ENCODE measurements at places on chromosomes 3 and 15.

DNA sequence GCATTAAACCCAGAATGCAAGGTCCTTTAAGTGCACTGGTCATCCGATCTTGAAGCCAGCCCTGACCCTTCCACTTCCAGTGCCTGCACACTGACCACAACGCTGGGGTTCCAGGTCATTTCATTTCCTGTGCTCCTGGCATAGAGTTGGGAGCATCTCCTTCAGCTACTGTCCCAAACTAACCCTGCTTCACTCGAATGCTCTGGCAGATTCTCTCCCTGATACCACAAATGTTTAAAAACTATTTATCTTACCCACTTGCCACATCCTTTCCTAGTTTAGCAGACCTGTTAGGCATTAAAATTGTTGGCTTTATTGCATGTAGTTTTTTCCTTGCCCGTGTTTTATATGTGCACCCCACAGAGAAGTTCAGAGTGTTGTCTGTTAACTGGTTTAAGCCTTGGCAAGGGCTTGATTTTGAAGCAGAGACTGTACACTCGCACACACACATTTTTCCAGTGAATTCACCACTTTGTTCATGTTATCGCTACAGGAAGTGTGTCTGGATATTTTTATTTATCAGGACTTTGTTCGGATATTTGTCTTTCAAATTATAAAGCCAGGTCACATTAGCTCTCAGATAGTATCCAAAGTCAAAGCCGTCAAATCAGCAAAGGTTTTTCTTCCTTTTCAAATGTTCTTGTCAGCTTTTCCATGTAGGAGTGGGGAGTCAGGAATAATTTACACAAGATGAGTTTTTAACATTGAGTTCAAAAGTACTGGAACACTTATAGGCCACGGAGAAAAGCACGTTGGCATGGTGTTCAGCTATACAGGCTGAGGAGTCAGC lies 77.3 kb downstream of the ABI3BP start:
- no peak for DNase-seq

DNA sequence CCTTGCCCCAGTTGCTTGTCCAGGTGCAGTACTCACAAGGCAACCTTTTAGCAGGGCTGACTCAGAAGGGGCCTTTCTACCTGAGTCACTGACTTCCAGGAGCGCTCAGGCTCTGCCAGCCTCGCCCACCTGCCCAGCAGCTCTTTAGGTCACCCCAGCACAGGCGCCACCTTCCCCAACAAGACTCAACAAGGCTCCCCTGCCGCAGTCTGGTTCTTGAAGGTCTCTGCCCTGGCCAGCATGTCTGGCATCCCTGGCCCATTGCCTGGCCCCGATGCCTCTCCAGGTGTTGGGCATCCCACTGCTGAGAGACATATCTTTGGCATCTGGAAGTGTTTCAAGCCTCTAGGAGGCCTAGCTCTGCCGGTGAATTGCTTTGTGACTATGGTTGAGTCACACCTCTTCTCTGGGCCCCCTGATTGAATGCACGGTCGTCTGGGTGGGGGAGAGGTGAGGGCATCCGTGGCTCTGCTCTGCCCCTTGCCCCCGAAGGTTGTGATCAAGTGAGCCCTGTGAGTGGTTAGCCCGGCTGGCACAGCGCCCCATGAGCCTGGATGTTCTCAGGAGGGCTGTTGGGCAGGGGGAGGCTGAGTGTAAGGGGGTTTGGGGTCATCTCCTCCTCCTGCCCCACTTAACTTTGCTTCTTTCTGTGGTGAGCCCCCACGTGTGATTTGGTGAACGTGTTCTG lies 21.6 kb downstream of the SNX33 start:
- no peak for DNase-seq

- no peak for DNase-seq
These were observed 2.3 kb downstream of the MEGF11 start for GRCh38 chr15:66251065-66251789.

GRCh38 chr3:125147491-125147820 lies 65.1 kb downstream of the SLC12A8 start:
- DNase-seq, result no peak

DNA sequence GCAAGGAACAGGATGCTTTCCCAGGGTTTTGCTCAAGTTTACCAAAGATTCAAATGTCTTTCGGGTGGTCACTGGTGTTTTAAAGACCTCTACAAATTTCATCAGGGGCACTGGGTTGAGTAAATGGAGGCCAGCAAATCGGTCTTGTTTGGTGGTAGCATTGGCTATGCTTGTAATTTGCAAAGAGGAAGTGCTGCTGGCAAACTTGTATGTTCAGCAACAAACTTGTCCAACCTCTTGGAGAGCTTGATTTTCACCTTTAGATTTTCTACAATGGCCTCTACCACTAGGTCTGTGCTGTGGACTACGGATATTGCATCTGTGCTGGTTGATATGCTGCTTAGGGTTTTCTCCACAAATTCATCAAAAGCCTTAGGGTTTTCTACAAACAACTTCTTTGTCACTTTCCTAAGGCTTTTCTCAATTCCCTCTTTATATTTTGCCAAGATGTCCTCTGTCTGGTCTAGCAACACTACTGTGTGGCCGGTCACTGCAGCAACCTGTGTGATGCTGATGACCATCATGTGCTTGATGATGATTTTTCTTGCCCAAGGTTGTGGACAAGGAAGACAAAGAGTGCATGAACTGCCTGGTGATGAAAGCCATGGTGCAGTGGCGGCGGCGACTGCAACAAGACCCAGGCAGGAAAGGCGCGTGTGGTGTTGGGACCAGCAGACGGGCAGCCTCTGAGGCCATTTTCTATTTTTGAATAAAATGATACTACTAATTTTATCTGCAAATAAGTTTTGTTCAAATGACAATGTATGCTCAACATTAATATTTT lies 50.8 kb downstream of the RFX7 start:
- DNase-seq, result no peak

- DNase-seq, result no peak
These were observed 384.7 kb downstream of the EDEM1 start for GRCh38 chr3:5572168-5572567.

- no peak for DNase-seq
These were observed 139.7 kb upstream of the CFAP20DC start for GRCh38 chr3:59189526-59189925.

- no peak for DNase-seq
These were observed 407.2 kb upstream of the ARHGEF26 start for GRCh38 chr3:153714016-153714415.

DNA sequence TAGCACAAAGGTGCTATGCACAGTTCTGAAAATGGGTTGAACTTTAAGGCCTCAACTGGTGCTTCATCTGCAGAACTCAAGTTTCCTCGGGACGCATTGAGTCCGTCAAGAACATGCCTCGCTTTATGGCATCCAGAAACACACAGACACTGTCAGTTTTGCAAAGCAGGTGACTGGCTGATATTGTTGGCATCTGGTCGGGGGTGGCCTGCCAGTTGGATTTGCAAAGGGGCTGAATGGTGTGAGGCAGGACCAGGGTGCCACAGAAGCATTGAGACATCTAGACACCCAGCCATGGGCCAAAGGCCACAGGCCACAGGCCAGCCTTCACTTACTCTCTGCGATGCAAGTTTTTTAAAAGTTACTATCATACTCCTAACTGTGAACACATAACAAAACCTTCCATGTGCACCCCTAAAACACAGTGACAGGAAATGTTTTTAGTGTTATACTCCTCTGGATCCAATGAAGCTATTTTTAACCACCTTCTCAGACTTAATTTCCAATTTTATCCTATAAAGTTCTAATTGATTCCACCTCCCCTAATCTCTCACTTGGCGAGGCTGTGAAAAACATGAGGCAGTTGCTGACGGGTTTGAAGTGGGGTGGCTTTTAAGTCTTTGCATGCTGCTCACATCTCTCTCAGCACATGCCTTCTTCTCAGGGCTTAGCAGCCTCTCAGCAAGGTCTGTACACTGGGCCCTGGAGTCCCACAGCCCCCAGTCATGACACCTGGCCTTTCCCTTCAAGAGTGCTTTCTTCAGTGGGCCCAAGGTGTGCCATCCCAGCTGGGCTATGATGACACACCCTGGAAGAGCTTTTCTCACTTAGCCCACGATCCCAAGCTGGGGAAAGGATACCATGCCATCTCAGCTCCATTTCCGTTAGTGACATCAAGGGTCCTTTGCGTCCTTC lies 38.5 kb upstream of the DUSP7 start:
- DNase-seq, result no peak

DNA sequence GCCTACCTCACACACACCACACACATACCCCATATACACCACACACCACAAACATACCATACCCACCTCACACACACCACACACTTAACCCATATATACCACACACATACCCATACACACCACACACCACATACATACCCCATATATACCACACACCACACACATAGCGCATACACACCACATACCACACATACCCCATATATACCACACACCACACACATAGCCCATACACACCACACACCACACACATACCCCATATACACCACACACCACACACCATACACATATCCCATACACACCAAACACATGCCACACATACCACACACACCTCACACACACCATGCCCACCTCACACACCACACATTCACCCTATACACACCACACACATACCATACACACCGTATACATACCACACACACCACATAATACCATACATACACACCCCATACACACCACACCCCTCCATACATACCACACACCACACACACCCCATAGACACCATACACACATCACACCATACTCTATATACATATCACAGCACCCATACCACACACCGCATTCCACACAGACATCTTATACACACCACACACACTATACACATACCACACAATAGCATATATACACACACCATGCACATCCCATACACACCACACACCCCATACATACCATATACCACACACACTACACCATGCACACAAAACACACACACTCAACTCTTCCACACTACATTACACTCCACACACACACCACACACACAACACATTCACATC lies 29.5 kb downstream of the APBA2 start:
- no peak for DNase-seq

- no peak for DNase-seq
These were observed 37.9 kb upstream of the MGLL start for GRCh38 chr3:127860211-127860696.

DNA sequence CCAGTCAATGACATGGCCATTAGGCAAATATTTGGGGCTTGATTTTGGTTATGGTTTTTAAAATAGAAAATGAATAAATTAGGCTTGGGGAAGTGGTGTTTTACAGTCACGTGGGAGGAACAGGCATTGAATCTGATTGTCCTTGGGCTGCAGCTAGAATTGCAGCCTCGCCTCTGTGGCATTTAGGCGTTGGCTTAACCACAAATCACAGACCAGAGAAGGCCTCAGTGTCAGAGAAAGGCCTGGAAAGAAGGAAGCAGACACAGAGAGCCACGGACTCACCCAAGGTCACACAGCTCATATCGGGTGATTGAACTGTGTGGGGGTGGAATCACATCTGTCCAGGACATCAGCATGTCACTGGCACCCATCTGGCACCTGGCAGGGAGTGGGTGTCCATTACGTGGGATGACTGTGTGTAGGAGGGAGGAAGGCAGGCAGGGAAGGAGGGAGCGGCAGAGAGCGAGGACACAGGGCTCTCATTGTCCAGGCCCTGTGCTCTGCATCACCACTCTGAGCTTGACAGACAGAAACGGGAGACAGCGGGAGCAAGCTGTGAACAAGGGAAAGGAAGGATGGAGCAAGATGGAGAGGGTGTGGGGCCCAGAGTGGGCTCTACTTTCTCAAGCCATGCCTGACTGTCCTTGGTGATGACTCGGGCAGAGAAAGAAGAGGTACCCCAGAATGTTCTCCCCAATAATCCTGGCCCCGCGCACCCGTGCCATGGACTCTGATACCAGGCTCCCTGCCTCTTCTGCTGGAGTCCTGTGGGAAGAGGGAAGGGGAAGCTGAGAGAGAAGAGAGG lies 186.4 kb downstream of the FAM43A start:
- no peak for DNase-seq

- no peak for DNase-seq
These were observed 697.1 kb downstream of the NLGN1 start for GRCh38 chr3:174094669-174095068.

DNA sequence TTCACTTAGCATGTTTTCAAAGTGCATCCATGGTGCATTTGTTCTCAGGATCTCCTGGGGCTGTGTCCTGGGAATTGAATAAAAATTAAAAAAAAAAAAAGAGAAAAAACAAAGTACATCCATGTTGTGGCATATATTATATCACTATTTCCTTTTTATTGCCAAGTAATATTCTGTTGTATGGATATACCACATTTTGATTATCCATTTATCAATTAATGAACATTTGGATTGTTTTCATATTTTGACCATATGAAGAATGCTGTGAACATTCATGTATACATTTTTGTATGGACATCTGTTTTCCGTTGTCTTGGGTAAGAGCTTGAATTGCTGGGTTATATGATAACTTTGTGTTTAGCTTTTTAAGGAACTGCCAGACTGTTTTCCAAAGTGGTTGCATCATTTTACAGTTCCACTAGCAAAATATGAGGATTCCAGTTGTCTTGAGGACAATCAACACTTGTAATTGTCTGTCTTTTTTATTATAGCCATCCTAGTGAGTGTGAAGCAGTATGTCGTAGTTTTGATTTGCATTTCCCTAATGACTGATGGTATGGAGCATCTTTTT lies 44.5 kb downstream of the CTDSPL2 start:
- no peak for DNase-seq

GRCh38 chr3:140972833-140973232 lies 31.2 kb downstream of the SLC25A36 start:
- DNase-seq, result no peak
